Ureter (tissue), 1 donor: ENCODE measurements at places on chromosomes 6 and 20. TPM values are rescaled to one million over a fixed set of nuclear protein-coding genes. Genes with fewer than 3 reads are reported as not detected.

BPIFB2 gene
- not detected for total RNA-seq

LRRN4 gene
- total RNA-seq: not detected

DNA sequence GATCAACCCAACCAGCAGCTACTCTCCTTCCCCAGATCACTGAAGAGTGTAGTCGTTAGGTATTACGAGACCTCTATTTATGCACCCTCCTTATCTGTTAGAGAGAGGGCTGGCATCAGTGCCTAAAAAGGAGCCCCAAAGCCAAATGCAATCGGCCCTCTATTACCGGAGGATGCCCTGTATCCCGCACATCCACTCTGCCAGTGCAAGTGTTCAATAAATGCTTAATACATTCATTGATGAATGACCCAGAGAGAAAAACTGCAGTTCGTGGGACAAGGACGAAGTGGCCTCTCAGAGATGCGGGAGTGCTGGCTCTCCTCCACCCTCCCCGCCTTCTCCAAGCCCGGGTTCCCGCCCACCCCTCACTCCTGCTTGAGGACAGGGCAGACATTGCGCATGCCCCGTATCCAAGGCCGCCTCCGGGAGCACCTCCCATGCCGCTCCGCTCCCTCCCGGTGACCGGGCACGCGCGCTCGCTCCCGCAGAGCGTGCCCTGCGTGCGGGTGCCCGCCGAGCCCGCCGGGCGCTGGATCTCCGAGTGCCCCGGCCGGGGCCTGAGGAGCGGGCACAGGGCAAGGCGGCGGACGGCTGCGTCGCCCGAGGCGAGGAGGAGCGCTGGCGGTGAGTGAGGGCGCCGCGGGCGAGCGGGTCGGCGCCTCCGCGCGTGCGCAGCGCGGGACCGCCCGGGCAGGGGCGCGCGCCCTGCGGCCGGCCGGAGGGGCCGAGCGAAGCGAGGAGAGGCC lies 27.2 kb upstream of the BTBD3 start:
- peak; percentile 88 for DNase-seq

DNA sequence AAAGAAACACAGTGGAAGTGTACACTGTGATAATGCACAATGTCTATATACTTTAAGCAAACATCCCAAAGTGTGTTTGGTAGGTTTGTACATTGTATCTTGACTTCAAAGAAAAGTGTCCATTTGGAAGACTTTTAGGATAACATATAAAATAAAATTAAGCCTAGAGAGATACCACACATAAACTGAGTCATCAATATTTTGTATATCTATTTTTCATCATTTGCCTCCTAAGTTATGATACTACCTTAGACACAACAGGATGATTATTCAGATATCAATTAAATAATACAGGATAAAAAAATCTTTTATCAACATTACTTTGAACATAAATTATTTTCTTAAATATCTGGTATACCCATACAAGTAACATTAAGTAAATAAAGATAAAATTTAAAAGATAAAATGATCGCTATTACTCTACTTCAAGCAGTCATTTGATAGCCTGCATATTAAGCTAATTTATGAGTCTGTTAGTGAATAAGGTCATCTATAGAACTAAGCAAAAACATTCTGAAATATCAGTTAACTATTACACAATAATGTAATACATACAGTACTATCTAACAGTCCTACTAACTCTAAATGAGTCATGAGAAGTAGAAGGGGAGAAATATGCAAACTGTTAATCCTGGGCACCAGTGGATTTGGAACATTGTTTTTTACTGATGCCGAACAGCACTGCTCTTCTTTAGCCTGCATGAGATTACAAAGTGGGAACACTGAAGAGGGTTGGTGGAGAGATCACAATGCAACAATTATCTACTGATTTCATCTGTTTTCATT lies 158.4 kb upstream of the SIM1 start:
- DNase-seq: no peak
